ENCODE measurements at places on chromosomes 3 and 15.

DNA sequence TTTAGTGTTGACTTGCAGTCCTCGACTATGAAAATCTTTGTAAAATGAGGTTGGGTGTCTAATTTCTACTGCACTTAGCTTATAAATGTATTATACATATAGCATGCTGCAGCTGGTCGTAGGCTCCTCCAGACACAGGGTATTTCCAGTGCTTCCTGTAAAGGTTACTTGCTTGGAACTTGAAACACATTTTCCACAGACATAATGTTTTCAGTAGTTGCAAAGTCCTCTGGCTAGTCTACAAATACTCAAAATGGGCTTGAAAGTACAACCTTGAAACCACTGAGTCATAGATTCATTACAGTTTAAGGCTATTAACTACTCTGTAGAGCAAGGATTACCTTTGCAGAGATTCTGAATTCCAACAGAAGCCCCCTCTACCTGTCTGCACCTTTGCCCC, 464.1 kb downstream of the RAP2B start:
- DNase-seq = no peak

- peak; percentile 19 for DNase-seq
Observed at GRCh38 chr15:90388462-90389380, 679 bp downstream of the IQGAP1 start.

DNA sequence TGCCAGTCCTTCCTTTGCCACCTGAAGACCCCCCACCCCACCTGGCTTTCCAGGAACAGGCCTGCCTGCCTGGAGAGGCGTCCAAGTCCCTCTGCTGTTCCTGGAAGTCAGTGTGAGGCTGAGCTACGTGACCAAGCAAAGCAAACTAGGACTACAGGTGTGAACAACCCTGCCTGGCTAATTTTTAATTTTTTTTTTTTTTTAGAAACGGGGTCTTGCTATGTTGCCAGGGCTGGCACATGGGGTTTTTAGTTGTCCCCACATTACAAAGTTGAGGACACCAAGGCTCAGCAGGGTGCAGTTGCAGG, 17.4 kb downstream of the HEMK1 start:
- DNase-seq = no peak

- DNase-seq = no peak
Observed at GRCh38 chr3:33115024-33115768, 1.4 kb downstream of the CRTAP start.

- DNase-seq = peak; percentile 70
Observed at GRCh38 chr3:173396191-173397041, 1.1 kb upstream of the NLGN1 start.

- DNase-seq = no peak
Observed at GRCh38 chr3:29887451-29887850, 606.6 kb downstream of the RBMS3 start.

DNA sequence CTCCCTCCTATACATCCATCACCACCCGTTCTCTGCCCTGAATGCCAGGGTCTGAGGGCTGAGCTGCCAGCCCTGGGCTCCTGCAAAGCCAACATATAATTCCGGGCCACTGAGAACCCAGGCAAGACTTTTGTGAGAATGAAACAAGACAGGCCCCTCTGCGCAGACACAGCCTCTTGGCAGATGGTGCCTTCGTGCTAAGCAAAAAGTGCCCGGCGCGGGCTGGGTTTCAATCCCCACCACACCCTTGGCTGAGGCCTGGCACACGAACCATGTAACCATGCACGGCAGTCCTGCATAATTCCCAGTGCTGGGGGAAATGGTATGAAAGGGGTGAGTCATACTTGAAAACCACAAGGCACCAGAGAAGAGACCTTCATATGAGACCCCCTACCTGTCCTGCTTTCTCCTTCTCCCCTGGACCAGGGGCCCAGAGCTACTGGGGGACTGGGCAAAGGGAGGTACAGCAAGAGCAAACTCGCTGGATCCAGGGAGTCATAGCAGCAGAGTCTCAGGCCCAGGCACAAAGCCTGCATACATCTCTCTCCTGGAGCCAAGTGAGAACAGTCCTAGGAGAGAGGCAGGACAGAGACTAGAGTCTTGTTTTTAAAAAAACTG, 26.1 kb upstream of the LOXL1 start:
- no peak for DNase-seq

DNA sequence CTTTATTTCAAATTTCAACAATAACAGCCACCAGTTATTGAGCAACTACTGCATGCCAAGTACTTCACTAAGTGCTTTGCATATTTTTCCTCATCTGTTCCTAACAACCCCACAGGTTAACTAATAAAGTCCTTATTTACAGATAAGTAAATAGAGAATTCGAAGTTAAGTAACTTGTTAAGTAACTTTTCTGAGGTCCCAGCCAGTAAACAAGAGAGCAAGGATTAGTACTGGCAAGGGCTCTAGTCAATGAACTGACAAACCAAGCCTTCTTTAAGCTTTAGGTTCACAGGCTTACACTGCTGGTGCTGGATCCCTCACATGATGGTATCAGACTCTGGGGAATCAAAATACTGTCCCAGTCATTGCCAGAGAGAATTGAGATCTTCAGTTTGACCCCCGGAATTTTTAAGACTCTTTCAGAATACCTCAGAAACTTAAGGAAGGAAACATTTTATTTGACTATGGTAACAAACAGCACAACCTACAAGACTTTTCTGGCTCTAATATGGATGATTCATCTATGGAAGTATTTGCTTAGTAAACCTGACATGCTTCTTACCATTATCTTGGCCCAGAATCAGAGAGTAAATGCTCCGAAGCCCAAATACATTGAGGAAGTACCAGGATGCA, 16.5 kb downstream of the EMC3 start:
- no peak for DNase-seq

- no peak for DNase-seq
Observed at GRCh38 chr15:88954431-88955277, 41.5 kb upstream of the MFGE8 start.

GRCh38 chr3:50338965-50339364, 1.7 kb downstream of the RASSF1 start:
- no peak for DNase-seq

GRCh38 chr3:171339598-171339997, 120.6 kb downstream of the TNIK start:
- peak; percentile 90 for DNase-seq

- DNase-seq = no peak
Observed at GRCh38 chr3:49721596-49721895, 2.1 kb upstream of the AMIGO3 start.

DNA sequence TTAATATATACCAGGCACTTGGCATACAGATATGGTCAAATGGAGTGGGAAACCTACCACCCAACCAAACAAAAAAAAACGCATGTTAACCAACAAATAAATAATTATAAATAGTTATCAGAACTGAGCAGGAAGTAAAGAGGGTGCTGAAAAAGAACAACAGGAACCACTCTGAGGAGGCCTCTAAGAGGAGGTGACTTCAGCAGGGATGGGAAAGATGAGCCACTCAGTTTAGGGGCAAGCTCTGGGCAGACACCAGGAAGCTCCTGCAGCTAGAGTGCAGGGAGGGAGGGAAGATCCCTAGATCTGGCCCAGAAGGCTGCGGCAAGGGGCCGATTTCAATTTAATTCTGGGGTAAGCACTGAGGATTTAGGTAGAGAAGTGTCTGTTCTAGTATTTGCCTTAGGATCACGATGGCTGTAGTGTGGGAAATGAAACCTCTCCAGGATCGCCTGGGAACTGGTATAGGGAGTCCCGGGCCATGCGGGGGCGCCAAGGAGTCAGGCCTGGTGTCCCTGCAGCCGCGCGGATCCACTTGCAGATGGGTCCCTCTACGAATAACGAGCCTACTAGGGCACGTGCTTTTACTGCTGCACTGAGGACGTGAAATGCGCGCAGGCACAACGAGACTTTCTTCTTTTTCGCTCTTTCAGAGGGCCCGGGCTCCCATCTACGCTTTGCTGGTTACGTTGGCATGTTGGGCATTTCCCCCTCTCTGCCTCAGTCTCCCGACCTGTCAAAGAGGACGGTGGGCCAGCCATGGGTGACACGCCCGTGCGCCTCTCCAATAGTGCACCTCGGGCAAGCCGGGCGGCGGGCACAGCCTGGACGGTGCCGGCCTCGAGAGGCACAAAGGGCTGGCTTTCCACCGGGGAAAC, 1.5 kb upstream of the LIMD1 start:
- peak; percentile 82 for DNase-seq

- no peak for DNase-seq
Observed at GRCh38 chr15:26691249-26691648, 81.6 kb downstream of the GABRB3 start.

DNA sequence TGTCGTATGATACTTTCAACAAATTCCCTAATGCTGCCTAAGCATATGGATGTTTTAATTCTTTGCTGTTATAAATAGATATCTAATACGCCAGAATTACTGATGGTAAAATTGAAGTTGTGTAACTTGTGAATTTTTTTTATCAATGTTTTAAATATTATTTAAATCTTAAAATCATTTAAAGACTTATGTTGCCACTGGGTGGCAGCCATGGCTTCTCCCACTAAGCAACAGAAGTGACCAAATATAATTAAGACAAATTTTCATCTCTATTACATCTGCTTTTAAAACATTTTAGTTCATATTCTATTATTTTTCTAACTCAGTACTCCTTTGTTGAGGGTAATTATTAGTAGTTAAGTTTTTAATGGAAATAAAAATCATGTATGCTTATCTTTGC, 8.1 kb upstream of the IL20RB start:
- DNase-seq = no peak

DNA sequence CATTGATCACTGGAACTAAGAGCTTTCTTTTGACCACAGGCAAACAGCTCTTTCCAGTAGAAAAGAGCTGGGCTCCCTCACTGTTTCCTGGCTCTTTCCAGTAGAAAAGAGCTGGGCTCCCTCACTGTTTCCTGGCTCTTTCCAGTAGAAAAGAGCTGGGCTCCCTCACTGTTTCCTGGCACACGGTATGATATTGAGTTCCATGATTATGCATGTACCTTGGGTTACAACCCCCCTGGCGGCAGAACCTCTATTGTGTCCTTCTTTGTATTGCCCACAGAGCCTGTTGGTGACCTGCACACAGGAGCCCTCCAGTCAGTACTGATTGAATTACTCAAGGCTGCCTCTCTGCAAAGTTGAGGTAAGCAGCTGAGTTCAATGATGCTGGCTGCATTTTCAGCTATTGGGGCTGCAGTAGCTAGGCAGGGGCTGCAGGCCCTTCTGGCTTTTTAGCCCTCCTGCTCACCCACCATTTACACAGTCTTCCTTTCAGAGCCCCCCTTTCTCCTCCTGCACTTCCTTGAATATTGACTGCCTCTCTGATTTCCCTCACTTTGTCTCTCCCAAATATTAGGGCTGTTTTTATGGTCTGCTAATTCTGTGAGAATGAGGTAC, 10.2 kb downstream of the ACKR2 start:
- DNase-seq = peak; percentile 94

DNA sequence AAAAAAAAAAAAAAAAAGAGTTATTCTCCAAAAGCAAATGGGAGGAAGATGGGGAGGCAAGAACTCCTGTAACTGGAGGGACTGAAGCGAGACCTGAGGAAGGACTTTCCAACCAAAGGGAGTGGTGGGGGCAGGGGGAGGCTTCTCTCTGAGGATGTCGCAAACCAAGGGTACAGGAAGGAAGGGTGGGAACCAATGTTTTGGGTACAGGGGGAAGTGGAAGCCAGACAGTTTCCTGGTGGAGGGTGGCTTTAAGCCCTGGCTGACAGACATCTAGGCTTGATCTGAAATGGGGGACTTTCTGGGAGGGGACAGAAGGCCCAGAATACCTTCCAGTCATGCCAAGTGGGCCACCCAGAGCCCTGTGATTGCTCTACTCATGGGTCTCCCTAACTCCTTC, 27.0 kb downstream of the VIPR1 start:
- no peak for DNase-seq

GRCh38 chr3:39124876-39125840, 17.7 kb downstream of the TTC21A start:
- DNase-seq = no peak

- no peak for DNase-seq
Observed at GRCh38 chr15:45684533-45684932, 49.7 kb downstream of the SQOR start.

- DNase-seq = no peak
Observed at GRCh38 chr15:51842265-51842664, 12.8 kb downstream of the TMOD3 start.

GRCh38 chr3:40328374-40328773, 18.9 kb downstream of the EIF1B start:
- DNase-seq = no peak

DNA sequence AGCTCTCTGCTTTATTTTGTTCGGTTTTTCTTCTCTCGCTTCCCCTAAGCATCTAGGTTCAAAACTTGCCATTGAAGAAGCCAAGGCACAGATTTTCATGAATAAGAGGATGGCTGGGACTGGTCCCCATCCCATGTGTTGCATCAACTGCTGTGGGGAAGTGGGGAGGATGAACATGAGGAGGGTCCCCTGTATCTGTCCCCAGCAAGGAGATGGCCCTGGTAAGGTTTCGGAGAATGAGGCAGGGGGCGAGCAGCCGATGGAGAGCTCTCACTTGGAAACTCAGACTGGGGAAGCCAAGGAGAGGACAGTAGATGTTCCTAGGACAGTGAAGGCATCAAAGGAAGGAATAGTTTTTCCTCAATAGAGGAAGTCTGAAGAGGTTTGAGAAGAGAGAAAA, 142.0 kb upstream of the ATP2B2 start:
- no peak for DNase-seq

DNA sequence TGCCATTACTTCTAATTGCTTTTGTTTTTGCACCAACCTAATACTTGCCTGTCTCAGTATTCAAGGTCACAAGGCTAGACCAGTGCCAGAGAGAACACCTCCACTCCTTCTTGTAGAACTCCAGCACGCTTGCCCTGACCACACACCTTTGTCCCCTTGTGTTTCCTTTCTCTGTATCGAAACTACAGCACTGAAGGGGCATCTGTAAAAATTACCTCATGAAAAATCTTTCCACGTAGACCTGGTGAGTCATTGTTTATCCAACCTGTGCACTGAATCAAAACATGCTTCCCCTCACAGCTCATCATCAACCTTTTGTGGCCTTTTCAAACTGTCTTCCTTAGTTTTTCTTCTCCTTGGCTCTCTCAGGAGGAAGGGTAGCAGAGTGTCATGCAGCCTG, 259.5 kb downstream of the THRB start:
- no peak for DNase-seq

DNA sequence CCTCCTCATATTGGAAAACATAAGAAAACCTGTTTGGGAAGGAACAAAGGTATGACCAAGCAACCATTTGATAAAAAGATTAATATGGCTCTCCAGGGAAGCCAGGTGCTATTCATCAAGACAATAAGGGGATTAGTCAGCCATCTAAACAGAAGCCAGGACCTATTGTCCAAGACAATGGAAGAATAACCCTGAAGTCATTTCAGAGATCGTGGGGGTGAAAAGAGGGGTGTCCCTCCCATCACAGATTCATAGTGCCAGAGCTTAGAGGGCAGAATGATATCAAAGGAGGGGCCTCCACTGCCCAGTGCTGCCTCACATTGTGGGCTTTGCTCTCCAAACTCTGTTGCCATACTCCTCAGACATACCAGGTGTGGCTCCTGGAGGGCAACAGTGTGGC, 73.5 kb downstream of the DAPK2 start:
- peak; percentile 12 for DNase-seq

GRCh38 chr3:100941041-100941440, 52.2 kb downstream of the ABI3BP start:
- no peak for DNase-seq

DNA sequence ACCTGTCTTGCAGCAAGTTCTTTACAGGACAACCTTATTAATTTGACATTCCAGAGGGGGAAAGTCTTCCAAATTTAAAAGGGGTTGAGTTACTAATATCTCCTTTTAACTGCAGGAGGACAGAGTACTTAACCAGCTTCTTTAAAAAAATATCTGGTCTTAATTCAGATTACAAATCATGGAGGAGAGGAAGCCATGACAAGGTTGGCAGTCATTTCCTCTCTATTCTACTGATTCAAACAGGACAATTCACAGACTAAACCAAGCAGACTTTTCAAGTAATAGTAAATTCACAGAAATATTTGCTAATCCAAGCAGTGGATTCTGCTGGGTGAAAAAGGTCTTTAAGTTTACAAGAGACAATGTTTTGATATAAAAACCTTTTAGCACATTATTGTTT, 185.3 kb downstream of the CFAP20DC start:
- no peak for DNase-seq
